ENCODE measurements at places on chromosomes 7 and 10. TPM values are rescaled to one million over a fixed set of nuclear protein-coding genes. Genes with fewer than 3 reads are reported as not detected.

- no peak for DNase-seq
Measured at GRCh38 chr10:17425584-17426262, 28.7 kb downstream of the ST8SIA6 start.

GRCh38 chr10:62873866-62874265 is 57.7 kb upstream of the EGR2 start:
- no peak for DNase-seq

DNA sequence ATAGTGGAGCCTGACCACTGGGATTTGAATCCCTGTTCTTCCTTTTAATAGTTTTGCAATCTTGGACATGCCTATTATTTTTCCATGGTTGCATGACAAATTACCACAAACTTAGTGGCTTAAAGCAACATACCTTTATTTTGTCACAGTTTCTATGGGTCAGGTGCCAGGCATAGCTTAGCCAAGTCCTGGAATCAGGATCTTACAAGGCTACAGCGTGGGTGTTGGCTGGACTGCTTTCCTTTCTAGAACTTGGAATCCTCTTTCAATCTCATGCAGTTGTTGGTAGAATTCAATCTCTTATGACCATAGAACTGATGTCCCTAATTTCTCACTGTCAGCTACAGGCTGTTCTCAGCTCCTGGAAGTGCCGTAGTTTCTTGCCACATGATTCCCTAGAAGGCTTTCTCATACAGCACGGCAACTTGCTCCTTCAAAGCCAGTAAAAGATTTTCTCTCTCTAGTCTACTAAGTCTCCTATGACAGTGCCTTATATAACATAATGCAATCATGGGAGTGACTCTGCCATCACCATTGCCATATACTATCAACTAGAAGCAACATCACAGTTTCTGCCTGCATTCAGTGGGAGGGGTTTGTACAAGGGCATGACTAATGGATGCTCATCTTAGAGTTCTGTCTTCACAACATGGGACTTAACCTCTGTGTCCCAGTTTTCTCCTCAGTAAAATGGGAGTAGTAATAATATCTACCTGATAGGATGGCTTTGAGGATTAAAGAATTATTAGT is 243.4 kb upstream of the FZD1 start:
- DNase-seq, result no peak

- no peak for DNase-seq
Measured at GRCh38 chr10:112098682-112099081, 84.9 kb downstream of the GPAM start.

GRCh38 chr7:158108646-158109293 is 478.9 kb downstream of the PTPRN2 start:
- DNase-seq, result no peak

The CACNB2 gene
- not detected for total RNA-seq

The EEPD1 gene
- total RNA-seq, result 0.45 TPM

The PNLIPRP1 gene
- not detected for total RNA-seq

The CXCL12 gene
- not detected for total RNA-seq

GRCh38 chr10:131750171-131750895 is 150.5 kb upstream of the PPP2R2D start:
- no peak for DNase-seq

The NODAL gene
- total RNA-seq, result not detected

Measured in natural killer cell (primary cell).